ENCODE measurements at places on chromosomes 3 and 15.

DNA sequence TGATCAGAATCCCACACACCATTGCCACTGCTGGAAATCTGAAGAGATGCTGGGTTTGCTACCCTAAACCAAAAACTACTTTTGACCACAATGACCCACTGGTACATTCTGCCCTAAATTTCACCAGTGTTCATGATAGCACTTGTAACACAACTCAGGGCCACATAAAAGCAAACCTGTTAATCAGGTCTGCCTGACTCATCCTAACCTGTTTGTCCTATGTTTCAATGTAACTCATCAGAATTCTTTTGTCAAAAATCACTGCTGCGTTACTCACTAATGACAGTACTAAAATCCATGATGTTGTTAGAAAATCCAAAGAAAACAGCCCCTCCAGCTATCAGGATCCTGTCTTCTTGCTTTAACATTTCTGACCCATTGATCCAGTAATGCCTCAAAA lies 55.6 kb upstream of the XCR1 start:
- no peak for DNase-seq

- no peak for DNase-seq
Observed at GRCh38 chr3:170418422-170419398, at the start of gene CLDN11. TSS of gene CLDN11 (plus strand) at chr3:170418868. CDS start at chr3:170419067, 199 bp downstream.

DNA sequence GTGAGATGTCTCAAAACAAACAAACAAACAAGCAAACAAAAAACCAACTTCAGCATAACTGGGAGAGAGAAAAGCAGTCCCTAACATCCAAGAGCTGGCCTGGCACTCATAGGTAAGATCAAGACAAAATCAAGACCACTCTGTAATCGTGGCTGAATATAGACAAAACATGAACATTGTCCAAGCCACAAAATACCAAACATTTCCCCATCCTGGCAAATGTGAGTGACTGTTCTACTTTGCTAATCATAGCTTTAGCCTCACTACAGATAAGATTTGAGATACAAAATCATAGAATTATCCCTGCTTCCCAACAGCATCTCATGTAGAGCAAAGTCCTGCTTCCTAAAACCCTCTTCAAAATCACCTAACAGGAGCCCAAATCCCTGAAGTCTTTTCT lies 116.7 kb upstream of the PRTG start:
- DNase-seq = no peak

DNA sequence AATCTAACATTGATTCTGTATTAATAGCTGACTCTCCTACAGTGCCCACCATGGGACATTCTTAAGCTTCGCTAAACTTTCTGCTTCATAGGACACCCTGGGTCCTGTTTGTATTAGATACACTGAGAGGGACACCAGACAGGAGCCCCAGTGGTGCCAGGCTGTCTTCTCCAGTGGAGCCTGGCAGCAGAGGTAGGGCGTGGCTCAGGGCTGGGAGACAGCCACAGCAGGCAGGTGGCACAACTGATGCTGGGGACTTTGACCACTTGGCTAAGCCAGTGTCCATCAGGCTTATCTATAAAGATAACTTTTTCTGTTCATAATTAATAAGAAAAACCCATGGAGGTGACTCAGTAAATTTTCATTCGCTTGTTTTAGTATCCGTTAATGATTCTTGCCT lies 21.8 kb downstream of the NIPA1 start:
- no peak for DNase-seq

DNA sequence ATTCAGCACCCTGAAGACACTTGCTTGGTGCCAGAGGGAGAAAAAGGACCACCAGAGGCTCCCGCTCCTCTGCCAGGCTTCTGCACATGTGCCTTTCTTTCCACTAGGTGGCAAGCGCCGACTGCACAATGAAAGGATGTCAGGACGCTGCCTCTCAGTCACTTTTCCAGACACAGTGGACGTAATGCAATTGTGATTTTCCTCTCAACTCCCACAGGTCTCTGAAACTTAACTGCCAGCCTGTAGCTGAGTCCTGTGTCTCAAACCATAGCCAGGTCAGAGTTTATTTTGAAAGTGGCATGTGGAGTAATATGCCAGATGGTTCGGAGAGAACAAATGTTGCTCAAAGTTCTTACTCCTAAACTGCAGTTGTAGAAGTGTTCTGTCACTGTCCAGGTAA lies 162.9 kb downstream of the ITPR1 start:
- peak; percentile 25 for DNase-seq

DNA sequence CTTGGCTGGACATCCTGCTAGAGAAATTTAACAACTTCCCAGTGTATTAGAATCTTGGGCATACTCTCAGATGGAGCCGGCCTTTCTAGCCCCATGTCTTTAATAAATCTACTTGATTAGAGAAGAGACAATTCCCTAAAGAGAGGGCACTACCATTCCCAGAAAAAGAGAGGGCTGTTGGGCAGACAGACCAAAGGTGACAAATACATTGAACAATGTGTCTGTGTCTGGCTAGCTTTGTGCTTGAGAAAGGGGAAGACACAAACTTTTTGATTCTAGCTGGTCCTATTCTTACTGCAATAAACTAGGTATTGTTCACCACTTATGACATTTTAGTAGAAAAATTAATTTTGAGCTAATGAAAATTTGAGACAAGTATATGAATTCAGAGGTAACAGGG lies 57.7 kb downstream of the DUT start:
- no peak for DNase-seq

- DNase-seq = no peak
Observed at GRCh38 chr15:62512904-62513303, 347.8 kb upstream of the C2CD4B start.

DNA sequence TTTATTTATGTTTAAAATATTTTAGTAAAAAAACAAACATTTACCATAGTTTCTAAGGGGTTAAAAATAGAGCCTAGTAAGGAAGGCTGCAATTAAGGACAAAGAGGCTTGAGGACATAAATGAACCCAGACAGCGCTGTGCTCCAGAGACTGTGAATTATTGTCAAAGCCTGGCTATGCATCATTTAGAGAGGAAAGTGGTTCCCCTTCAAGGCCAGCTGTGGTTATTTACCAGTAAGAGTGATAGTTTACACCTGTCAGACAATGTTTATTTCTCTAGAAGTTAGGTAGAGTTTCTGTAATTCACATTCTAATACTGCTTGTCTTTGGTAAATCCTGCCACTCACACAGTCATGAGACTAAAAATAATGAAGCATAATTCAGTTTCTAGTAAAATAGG lies 32.4 kb upstream of the PIK3R4 start:
- no peak for DNase-seq

DNA sequence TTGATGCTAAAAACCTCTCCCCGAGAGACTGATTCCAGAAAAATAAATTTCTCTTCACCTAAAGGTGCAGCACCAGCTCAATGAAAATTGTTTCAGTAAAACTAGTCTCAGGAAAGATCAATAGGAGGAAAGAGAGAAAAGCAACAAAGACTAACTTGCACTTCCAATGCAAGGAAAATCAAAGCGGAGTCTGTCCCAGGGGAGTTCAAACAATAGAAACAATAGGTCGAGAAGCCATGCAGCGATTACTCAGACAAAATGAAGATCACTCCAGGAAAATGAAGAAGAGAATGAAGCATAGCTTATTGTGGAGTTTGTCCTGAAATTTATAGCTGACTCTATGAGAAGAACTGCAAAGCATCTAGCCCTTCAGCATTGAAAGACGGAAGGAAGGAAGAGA lies 105.1 kb upstream of the FRMD4B start:
- DNase-seq = no peak

DNA sequence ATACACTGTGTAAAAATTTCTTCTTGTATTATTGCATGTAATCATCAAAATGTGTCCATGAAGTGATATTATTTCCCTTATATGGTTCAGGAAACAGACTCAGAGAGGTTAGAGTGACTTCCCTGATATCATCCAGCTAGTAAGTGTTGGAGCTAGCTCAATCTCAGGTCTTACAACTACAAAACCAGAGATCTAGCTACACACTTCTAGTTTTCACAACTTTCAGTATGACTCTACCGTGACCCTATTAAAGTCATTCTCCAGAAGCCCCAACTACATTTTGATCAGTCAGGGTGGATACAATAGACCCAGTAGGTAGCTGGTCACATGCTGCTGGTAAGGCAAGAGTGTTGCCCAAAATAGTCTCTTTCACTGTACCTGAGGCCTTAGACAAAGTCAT lies 165.3 kb downstream of the GOLIM4 start:
- no peak for DNase-seq

DNA sequence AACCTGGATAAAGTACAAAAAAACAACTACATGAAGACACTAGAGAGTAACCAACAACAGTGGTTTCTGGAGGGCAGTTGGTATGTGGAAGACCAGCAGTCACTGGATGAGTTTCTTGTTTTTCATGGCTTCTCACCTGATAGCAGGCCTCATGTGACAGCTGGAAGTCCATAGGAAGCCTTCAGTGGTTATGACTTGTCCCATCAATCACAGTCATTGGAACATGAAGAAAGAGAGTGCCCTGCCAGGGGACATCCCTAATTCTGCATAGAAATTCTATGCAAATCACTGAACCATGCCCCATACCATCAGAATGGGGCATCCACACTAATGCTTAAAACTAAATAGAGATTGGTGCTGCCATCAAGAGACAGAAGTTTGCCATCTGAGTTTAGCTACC lies 81.6 kb downstream of the AKAP13 start:
- no peak for DNase-seq

DNA sequence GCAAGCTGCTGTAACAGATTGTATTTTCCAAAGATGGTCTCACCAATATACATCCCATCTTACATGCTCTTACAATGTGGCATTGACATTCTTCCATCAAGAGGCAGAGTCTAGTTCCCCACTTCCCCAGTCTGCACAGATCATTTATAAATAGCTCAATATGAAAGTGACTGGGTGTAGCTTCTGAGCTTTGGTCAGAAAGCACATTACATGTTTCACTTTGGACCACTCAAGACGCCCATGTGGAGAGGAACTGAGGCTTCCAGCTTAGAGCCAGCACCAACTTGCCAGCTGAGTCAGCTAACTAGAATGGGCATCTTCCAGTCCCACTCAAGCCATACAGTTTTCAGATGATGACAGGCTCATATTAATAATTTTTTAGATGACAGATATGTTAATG lies 45.5 kb downstream of the GREM1 start:
- no peak for DNase-seq

GRCh38 chr3:105513886-105514285 lies 147.2 kb downstream of the ALCAM start:
- no peak for DNase-seq

- DNase-seq = no peak
Observed at GRCh38 chr3:193253986-193254660, 13.1 kb downstream of the PLAAT1 start.

DNA sequence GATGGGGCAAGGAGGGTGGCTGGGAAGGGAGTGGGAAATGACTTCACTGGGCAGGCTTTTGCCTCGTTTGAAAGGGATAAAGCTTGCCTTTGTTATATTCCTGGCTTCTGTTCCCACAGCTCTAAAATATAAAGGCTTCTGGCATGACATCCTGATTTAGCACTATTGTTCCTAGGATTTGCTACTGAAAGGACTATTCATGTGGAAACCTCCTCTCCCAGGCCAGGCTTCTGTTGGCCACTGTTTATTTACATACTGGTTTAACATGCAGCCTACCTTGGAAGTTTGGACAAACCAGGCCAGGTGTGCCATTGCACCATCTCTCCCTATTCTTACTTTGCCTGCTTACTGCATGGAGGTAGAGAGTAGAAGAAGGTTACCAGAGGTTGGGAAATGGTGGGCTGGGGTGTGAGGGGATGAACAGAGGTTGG lies 2.4 kb upstream of the LMCD1 start:
- DNase-seq = no peak

DNA sequence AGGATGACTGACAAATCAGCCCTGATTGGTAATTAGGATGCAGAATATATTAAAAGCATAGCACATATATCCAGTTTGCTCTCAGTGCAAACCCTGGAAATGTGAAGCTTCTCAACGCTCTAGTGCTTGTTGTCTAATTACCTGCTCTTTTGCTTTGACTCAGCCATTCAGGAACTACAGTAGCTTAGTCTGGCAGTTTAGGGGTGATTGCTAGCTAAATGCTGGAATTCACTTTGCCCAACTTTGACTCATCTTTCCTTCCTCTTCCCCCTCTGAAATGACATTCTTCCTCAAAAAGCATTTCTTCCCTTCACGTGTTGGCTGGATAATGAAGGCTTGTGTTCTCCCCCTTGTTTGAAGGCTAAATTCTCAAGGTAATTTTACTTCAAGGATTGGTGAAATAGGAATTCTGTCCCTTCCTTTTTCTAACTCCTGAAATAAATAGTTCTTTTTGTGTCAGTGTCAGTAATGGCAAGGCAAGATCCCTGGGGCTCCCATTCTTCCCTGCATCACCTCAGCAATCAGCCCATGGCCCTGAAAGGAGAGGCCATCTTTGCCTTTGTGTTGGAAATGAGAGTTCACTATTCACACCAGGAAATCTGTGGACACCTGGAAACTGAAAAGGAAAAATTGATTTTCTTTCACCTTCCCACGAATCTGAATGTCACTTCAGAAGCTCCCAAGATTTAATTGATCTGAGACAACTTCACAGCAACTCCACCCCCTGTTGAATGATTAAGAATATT lies 103.6 kb downstream of the ECT2 start:
- DNase-seq = no peak

GRCh38 chr3:128392818-128393544 lies 73.7 kb downstream of the DNAJB8 start:
- no peak for DNase-seq

GRCh38 chr3:146342989-146343388 lies 92.1 kb upstream of the PLSCR4 start:
- DNase-seq = no peak
